ENCODE measurements at places on chromosomes 7 and 10.

DNA sequence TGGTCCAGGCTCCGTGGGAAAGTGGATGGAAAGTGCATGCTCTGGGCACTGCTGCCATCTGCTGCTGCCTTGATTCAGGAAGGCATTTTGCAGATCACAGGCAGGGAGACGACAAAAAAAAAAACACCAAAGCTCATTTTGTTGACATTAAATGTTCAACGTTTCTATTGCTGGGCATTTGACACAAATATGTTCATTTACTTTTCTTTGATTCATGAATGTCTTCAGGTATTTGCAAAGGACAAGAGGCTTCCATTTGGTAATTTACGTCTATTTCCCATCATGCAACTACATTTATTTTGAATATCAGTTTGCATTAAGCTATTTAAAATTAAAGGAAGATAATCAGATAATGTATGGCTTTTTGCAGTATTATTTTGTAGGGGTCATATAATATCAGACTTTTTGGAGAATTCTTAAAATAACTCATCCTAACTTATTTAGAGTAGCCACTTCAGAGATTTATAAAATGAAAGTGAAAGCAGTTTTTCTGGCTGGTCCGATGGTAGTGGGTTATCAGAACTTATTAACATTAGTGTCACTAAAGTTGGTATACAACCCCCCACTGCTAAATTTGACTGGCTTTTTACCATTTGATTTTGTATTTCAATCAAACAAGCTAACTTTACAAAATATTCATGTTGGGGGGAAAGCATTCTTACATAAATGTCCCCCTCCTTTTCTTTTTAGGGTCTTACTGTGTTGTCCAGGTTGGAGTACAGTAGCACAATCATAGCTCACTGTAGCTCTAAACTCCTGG is 65.3 kb downstream of the PDIA4 start:
- peak; percentile 61 for DNase-seq

GRCh38 chr7:77284005-77284404 is 84.4 kb upstream of the FGL2 start:
- DNase-seq = no peak

DNA sequence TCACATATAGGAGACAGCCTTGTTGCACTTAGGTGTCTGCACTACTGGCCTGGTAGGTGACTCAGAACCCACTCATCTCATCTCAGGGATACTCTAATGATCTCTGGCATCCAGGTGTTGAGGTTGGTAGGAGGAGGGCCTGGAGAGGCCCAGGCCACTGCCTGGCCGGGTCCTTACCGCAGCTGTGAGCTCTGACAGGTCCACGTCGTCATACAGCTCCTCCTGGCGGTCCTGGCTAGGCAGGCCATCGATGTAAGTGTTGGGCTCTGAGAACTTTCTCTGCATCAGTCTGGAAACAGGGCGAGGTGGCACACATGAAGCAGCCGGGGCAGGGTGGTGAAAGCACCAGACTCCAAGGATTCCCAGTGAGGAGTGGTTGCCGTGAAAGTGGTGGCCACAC is 62.1 kb downstream of the VWA2 start:
- DNase-seq = no peak

GRCh38 chr7:24882989-24883621 is 96.9 kb downstream of the OSBPL3 start:
- peak; percentile 84 for DNase-seq

DNA sequence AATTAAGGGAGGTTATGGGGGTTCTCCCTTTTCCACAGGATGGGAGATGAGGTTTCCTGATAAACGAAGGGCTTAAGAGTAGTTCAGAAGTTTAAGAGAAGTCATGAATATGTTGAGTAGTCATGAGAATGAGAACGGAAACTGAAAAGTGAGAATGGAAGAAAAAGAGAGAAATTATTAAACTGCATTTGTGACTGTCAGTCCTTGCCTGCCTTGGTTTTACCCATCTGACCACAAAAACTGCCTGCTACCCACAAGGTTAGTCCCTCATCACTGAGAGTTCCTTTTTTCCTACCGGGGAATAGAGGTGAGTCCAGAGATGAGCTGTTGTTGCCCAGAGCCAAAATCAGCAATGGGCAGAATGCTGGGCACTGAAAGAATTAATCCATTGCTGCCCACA is 174.1 kb upstream of the BET1 start:
- DNase-seq = no peak

GRCh38 chr10:63576501-63576900 is 55.3 kb downstream of the REEP3 start:
- DNase-seq = peak; percentile 38

GRCh38 chr7:24821045-24821753 is 63.9 kb upstream of the GSDME start:
- peak; percentile 96 for DNase-seq

DNA sequence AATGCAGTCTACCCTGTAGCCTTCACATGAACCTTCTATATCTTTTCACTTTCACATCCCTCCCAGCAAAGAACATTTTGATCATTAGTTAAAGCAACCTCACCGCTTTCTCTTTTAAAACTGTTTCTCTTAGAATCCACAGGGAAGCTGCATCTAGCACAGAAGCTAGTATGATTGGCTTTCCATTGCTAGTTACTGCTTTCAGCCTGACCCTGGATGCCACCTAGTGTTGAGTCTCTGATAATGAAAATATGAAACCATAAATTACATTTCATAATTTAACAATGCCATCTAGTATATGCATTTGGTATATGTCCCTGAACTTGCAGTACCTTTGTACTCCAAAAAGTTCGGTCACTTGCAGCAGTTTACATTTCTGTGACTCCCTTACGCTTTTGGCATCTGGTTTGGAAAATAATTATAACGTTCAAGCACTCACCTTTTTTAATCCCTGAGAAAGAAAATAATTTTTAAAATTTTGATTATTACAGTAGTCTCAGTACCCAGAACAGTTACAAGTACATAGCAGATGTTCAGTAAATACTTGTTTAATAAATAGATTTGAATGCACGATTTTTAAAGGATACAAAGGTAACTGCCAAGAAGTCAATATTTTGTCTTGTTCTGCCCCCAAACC is 22.7 kb downstream of the CISD1 start:
- DNase-seq = peak; percentile 72

- DNase-seq = peak; percentile 63
These were observed 10.4 kb upstream of the PRKG1 start for GRCh38 chr10:51063659-51064535.

DNA sequence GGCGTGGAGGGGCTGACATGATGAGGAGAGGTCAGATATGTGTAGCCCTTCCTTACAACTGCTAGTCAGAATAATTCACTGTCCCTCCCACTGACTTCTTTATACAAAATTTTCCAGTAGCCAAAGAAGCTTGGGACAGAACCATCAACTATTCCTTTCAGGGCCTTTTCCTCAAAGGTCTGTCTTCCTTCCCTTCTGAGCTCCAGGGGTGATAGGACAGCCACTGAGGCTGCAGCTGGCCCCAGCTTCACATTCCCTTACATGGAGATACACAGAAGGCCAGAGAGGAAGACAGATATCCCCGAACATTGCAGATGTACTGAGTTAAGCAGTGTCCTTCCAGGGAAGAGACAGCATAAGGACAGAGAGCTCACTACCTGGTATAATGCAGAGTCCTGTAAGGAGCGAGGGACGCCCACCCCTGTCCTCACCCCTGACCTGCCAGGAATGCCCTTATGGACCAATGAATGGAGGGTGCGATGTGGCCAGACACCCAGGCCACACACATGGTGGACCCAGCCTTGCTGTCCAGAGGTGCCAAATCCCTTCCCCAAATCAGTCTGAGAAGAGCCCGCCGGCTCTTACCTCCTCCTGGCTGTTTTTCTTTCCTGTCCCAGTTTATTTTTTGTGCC is 754.7 kb downstream of the GRID1 start:
- no peak for DNase-seq

GRCh38 chr10:71854031-71854430 is 3.0 kb upstream of the PSAP start:
- DNase-seq = no peak

GRCh38 chr10:35388682-35389081 is 52.4 kb downstream of the CCNY start:
- DNase-seq = no peak

- DNase-seq = no peak
These were observed 38.9 kb downstream of the JAKMIP3 start for GRCh38 chr10:132104471-132105301.

- DNase-seq = peak; percentile 36
These were observed 1.6 kb downstream of the SFMBT2 start for GRCh38 chr10:7409045-7409731.

GRCh38 chr7:47543714-47544113 is 38.2 kb downstream of the TNS3 start:
- no peak for DNase-seq

DNA sequence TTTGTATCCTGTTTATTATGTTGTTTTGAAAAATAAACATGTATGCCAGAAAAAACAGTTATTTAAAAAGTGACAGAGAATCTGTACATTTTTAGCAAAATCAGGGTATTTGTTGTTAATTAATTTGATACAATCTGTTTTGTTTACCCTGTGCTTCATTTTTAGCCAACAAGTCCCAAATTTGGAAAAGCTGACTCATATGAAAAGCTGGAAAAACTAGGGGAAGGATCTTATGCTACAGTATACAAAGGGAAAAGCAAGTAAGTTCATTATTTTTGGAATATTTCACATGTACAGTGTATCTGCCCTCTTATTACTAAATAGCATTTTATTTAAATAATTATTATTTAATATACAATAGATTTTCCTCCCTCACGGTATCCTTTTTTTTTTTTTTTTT is 151.4 kb downstream of the CDK14 start:
- DNase-seq = peak; percentile 9

- peak; percentile 74 for DNase-seq
These were observed 31.9 kb upstream of the GUSB start for GRCh38 chr7:66013938-66014337.

DNA sequence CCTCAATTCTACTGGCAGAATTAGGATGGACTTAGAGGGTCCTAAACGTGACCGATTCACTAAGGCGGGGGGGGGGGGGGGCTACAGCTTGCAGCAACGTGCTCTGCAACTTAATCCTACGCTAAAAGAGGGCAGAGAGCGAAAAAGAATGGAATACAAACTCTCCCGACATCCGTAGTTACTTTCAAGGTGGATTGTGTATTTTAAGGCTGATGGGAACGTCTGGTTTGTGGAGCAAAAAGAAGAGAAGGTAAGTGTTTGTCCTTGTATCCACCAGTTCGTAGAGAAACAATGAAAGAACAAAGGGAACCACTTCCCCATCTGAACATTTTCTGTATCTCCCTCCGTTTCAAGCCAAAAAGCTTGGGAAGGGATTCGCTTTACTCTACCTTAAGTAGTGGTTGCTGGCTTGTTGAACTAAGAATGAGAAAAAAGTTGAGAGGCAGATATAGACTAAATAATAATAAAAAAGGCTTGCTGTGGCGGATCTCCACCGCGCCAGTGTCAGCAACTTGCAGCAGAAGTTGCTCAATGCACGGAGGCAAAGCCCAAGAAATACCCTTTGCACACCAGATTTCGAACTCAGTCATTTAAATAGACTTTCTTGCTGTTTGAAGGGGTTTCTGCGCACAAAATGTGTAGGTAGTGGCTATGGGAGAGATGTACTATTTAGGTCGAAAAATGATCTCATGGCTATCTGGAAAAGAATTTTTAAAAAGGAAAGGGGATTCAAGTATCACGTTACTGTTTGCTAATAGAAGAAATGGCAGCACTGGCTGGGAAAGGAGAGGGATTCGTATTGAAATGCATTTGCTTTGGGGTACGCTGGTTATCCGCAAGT is 736 bp downstream of the SKIDA1 start:
- DNase-seq = peak; percentile 50

DNA sequence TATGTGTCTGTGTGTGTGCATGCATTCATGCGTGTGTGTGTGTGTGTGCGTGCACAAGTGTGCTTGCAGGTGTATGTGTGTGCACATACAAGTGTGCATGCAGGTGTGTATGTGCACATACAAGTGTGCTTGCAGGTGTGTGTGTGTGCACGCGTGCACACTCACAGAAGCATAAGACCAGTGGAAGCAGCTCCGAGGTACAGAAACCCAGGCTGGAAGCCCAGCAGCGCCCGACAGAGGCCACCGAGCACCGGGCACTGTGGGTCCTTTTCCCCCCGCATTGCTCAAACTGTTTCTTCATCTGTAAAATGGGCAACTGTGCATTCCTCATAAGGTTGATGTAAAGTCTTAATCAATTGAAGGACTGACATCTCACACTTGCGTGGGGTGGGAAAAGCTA is 243.3 kb upstream of the TCERG1L start:
- DNase-seq = no peak

- DNase-seq = peak; percentile 69
These were observed 208.8 kb downstream of the KCNMA1 start for GRCh38 chr10:77428691-77429395.

- DNase-seq = no peak
These were observed 26.2 kb downstream of the NOD1 start for GRCh38 chr7:30452280-30452930.

- no peak for DNase-seq
These were observed 265.4 kb upstream of the SLC26A5 start for GRCh38 chr7:103711413-103711812.

DNA sequence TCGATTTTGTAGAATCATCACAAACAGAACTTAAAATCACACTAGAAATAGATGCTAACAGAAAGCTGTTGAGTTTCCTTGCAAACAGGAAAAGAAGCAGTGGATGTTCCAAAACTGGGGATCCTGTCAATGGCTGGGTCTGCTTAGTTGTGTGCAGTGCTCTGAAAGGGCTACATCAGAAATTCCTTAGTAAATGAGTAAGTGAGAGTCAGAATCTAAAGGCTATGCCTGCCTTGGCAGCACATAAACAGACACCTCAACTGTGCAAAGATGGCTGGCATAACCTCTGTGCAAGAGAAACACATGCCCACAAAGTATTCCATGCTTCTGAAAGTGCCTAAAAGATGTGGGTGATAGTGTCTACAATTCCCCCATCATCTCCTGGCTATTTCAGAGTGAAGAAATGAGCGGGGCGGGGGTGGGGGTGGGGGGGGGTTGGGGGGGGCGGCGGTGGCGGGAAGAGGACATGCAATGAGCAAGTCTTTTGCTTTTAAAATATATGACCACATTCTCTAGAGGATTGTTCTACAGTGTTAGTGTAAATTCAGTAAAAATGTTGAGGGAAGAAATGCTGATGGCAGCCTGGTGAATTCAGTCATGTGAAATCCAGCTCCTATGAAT is 138.1 kb upstream of the LAMB4 start:
- peak; percentile 27 for DNase-seq

DNA sequence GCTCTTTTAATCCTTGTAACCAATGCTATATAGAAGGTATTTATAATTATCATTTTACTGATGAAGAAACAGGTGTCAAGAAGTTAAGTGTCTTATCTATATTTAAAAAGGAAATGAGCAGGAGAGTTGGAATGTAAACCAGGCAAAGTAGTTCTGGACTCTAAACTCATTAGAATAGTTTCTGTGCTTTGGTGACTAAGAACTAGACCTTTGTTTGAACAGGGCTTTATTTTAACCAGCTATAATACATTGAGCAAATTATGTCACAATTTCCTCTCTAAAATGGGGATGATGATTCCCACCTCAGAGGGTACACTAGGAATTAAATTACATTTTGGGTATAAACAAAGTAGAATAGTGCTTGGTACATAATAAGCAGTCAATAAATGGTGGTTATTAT is 236.0 kb downstream of the MAGI2 start:
- peak; percentile 51 for DNase-seq

DNA sequence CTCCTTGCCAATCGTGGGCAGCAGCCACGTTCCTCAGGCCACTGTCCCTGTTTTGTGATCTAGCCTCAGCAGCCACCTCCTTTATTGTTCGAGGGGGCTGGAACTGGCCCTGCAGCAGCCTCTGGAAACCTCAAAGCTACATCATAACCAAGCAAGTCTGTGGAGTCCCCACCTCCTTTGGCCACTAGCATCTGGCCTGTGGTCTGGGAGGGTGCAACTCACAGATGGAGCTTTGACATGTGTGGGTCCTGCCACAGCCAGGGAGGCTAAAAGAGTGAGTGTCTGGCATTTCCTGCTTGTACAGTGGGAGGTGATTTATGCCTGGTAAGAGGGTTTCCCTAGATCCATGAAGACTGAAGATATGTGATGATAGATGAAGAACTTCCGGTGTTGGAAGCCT is 32.3 kb upstream of the NUB1 start:
- DNase-seq = peak; percentile 43

All from HCEC 1CT (cell line).